ENCODE measurements at places on chromosomes 5 and 9.
A peak's percentile ranks its signal among the peaks of the same experiment; 100 is the strongest.

DNA sequence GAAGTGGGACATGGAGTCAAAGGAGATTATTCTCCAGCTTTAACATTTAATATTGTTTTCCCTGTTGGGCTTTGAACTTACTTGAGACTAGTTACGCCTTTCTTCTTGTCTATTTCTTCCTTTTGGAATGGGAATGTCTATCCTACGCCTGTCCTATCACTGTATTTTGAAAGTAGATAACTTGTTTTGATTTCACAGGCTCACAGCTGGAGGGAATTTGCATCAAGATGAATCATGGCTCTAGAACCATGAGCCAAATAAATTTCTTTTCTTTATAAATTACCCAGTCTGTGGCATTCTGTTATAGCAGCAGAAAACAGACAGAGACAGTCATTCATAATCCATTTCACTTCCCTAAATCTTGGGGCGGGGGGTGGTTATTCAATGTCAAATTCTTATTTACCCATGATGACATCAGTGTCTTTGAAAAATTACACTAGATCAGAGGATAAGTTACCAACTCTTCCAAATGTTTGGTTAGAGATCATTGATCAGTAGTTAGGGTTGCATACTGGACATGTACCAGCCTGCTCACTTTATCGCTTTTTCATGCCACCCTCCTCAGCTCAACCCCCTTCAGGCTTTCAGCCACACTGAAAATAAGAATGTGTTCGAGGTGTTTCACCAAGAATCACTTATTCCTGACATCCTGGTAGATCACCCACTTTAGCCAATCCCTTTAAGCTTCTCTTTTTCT lies 419.6 kb upstream of the PIK3R1 start:
- DNase-seq = no peak

GRCh38 chr5:40390281-40391149 lies 289.2 kb upstream of the PTGER4 start:
- no peak for DNase-seq

- DNase-seq = no peak
Measured at GRCh38 chr5:14286574-14287421, 143.7 kb downstream of the TRIO start.

DNA sequence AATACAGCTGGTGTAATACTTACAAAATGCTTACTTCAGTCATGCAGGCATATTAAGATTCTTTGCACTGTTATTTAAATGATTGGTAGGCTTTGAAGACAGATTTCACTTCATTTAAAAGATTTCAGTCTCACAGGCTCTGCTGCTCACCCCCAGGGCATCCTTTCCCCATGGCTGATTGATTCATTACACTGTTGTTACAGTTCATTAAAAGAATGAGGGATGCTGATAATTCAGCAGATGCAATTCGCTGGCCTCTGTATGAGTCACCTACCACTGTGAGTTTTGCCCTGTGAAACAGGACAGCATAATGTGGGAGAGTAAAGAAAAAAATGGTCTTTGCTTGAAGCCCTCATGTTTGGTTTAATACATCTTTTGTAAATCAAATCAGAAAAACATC lies 246.9 kb downstream of the CYLC2 start:
- DNase-seq = no peak

DNA sequence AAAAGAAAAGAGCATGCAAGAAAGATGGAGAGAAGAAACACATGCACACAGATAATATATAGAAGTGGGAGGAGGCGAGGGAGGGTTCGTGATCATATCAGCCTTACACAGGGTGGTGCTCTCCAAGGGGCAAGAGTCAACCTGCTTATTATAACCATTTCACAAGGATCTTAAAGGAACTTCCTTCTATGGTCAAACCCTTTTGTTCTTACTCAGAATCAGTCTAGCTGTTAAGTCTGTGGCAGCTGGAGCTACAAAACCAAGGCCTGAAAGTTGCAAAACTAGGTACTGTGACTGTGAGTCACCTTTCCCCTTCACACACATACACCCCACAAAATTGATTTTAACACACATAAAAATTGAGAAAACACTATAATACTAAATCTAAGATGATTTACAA lies 18.5 kb upstream of the ERMP1 start:
- DNase-seq = peak; percentile 41

DNA sequence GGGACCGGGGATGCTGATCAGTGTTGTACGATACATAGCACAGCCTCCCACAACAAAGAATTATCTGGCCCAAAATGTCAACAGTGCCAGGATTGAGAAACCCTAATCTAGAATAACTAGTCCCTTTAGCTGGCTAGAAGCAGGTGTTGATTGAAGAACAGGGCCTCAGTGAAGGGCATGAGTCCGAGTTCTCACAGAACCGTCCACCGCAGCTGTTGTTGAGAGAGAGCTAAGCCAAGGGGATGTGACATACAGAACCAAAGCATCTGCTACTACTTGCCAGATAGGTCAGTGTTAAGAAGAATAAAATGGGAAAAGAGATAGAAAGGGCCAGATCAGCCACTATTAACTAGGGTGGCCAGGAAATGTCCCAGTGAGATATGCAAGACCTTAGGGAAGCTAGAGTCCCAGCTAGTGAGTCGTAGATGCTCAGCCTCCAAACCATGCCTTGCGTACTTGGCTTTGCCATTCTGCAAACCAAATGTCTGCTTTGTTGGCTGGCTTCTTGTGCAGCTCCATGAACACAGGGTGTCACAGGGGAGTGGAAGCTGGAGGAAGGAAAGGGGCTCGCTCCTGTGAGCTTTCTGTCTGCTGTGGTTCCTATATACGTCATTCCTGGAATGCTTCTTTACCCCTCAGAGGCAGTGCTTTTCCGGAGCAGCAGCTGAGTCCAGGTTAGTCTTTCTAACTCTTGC lies 68.9 kb downstream of the FBXO38 start:
- no peak for DNase-seq

DNA sequence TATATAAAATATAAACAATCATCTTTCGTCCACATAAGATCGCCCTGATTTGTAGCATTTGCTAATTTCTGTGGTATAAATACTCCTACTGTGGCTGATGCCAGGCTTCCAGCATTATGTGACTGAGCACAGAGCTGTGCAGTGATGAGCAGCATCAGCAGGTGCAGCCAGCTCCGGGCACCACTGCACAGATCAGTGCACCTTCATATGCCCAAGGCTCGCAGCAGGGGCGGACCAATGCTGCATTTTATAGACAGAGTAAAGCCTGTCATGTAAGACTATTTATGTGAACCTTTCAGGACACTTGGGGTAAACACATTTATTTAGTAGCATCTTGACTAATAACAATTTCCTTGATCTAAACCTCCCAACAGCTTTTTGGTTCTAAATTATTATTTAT lies 53.1 kb downstream of the LMNB1 start:
- DNase-seq = no peak

DNA sequence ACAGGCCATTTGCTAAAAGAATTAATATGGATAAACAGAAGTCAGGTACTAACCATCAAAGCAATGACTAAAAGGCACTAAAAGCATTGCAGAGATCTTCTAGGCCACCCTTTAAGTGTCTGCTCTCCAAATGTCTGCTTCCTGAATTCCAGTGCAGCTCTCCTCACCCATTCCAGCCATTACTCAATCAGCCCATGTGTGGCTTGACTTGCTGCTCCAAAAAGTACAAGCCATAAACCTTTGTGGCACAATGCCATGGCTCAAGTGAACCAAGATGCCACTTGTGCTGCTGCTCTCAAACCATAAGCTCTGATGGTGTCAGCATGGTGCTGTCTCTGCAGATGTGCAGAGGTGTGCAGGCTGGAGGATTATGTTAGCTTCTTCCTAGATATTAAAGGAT lies 290.2 kb upstream of the POU5F2 start:
- no peak for DNase-seq

DNA sequence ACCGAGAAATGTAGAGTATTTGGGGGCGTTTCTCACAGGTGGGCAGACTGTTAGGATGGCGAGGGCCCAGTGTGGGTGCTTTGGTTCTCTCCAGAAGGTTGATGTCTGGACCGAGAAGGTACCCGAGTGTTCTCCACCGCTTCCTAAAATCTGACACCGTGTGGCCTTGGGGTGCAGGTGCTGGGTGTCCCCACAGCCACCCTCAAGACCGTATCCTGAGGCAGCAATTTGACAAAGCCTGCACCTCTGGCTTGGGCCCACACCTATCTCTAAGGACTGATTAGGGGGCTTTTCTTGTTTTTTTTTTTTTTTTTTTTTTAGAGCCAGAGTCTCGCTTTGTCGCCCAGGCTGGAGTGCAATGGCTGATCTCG lies 1.3 kb downstream of the PPP1R26 start:
- DNase-seq = no peak

GRCh38 chr9:112174965-112175795 lies at the start of gene SUSD1:
TSS of gene SUSD1 (minus strand) at chr9:112175297. CDS start at chr9:112175235, 62 bp downstream.
- peak; percentile 26 for DNase-seq

GRCh38 chr5:90803876-90804275 lies 245.3 kb downstream of the ADGRV1 start:
- DNase-seq = no peak

DNA sequence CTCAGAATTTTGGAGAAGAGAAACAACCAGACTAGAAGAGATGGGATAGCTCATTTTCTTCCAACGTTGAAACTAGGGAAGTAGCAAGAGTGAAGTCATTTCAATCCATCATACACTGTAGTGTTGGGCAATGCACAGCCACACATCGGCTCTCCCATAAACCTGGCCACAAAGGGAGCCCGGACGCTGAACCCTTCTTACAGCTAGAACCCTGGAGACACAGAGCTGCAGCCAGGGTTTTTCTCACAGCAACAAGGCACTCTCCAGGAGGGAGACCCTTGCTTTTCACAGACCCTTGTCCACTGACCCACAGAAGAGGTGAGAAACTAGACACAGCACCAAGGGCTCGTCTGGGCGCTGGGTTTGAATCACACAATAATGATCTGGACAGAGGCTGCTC lies 101.4 kb upstream of the FSTL4 start:
- DNase-seq = no peak

- no peak for DNase-seq
Measured at GRCh38 chr5:33933723-33934169, 2.4 kb upstream of the RXFP3 start.

DNA sequence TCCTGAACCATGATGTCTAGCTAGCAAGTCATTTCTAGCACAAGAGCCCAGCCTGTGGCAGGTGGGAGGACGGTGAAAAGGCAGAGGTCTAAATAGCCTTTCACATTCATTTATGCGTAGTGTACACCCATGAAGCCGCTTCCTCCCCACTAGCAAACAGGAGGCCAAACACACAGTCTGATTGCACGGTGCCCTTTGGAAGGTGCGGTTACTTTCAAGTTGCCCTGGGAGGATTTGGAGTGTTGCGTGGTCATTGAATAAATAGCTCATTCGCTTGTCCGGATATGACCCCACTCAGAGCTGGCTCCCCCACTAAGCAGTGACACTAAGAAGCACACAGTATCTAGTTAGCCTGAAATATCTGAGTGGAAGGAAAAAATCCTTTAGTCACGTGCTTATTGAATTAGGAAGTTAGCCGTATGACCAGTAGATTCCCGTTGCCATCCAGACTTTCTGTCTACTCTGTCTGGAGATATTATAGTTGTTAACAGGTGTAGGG lies 664 bp upstream of the ARSB start:
- DNase-seq = no peak

DNA sequence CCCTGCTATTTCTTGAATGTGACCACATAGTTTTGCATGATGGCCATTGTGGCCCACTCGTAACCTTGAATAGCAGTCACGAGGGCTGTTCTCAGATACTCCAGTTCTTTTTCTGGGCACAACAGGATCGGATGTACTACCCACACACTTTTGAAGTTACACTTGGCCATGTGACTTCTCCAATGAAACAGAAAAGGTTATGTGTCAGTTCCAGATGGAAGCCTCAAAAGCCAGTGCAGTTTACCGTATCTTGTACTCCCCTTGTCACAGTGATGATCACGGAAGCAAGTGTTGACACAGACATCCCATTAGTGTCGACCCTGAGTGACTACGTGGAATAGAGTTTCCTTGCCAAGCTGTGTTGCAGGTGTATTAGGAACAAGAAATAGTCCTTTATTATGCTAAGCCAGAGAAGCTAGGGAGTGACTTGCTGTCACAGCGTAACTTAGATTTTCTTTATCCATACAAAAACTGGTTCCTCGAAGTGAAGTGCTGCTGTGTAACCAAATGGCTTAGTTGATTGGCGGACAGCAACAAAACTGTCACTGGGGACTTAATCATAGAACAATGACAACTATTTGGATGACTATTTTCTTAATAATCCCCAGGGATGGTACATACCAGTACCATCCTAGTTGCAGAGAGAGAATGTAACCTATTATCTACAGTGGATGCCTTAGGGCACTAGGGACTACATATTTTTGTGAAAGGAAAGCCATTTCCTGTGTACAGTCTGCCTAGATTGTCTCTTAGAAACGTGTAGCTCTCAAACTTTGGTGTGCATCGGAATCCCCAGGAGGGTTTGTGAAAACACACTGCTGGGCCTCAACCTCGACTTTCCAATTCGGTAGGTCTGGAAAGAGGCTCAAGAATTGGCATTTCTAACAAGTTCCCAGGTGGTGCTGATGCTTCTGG lies 90.1 kb upstream of the DMRT1 start:
- DNase-seq = no peak

DNA sequence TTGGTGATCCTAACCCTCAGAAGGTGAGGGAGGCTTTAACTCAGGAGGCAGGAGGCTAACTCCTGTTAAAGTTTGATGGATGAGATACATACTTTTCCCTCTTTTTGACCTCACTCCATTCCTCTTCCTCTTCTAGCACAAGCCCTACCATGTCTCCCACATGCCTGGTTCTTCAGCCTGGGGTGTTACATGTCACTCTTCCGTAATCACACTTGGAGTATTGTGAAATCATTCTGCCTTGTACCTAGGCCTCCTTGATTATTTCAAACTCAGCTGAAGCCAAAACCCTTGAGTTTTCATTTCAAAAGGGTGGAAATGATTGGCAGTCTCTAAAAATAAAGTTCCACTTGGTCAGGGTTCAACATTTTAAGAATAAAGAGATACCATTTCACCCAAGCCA lies 1.8 kb downstream of the PLAC8L1 start:
- no peak for DNase-seq

GRCh38 chr5:174300941-174301761 lies 255.6 kb downstream of the NSG2 start:
- no peak for DNase-seq

DNA sequence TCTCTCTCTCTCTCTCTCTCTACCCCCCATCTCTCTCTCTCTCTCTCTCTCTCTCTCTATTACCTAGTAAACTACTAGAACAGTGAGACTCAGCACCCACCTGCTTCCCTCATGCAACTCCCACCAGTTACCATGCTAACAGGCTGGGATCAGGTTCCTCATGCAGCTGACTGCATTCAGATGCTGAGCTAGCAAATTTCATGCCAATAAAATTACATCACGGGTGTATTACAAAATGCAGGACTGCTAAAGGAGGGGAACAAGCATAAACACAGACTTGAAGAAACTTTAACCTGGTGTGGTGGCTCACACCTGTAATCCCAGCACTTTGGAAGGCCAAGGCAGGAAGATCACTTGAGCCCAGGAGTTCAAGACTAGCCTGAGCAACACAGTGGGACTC lies 76.0 kb downstream of the CEMIP2 start:
- no peak for DNase-seq
